ENCODE measurements at places on chromosomes 13 and 19.

DNA sequence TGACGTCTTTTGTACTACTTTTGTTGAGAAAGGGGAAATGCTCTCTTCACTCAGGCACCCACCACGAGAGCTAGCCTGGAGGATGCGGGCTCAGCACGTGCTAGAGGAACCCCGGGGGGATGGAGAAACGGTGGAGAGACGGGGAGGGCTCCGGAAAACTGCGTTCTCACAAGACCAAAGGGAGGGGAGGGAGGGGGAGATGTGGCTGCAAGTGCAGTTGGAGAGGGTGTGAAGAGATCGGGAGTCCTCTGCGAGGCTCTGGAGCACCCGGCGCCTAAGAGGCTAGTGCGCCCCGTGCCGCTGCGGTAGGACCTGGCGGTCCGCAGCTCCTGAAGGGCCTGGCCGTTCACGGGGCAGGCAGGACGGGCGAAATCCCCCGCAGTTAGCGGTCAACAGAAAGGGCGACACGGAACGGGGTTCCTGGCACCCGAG is 43.4 kb upstream of the XPO4 start:
- DNase-seq, result no peak

DNA sequence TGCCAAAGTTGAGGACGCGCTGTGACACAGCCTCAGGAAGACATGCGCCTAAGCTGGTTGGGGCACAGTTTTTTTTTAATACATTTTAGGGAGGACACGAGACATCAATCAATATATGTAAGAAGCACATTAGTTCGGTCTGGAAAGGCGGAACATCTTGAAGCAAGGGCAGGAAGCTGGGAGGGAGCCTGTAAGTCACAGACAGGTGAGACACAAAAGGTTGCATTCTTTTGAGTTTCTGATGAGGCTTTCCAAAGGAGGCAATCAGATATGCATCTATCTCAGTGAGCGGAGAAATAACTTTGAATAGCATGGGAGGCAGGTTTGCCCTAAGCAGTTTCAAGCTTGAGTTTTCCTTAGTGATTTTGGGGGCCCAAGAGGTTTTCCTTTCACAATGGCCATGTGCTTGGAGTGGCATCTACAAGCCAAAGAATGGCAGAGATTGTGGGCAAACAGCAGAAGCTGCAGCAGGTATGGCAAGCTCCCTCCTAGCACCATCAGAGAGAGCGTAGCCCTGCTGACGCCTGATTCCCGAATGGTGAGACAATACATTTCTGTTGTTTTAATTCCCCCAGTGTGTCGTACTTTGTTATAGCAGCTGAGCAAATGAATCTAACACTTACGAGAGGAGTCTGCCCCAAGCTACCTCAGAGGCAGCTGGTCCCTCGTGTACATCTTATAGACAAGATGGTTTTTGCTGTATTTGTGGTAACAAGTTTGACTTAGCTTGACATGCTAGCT is 99.5 kb upstream of the TMTC4 start:
- no peak for DNase-seq

GRCh38 chr19:12886651-12886968 is 391 bp downstream of the KLF1 start:
- DNase-seq, result no peak

DNA sequence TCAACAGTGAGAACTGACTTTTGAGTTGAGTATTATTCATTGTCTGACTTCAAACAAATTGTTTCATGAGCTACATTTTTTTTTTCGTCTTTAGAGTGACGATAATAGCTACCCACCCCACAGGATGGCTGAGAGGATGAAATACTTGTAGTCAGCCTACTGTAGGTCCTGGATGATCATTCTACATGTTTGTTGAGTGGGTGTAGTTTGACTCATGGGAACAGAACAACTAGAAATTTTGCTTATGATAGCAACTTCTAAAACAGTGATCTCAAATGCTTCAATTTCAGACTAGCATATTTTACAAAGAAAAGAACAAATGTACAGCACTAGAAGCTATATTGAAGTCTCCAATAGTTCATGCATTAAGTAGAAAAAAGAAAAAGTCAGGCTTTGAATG is 651.8 kb downstream of the PCDH9 start:
- no peak for DNase-seq

GRCh38 chr13:74280093-74280794 is 146.0 kb upstream of the KLF12 start:
- no peak for DNase-seq

DNA sequence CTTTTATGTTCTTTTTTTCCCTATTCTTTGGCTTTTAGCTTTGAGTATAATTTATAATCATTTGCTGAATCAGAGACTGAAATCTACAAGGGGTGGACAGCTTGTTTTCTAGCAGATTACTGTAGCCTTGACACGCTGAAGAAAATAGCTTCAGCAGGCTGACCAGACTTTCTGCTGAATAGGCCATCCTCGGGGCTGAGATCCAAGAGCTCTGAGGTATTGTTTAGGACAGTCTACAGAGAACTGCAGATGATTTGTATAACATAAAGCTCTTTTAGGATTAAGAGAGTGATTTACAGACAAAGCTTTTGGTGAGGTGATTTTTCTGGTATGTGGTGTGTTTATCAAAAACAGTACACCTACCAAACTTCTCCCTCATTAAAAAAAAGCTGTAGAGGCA is 16.8 kb downstream of the POLR1D start:
- no peak for DNase-seq

DNA sequence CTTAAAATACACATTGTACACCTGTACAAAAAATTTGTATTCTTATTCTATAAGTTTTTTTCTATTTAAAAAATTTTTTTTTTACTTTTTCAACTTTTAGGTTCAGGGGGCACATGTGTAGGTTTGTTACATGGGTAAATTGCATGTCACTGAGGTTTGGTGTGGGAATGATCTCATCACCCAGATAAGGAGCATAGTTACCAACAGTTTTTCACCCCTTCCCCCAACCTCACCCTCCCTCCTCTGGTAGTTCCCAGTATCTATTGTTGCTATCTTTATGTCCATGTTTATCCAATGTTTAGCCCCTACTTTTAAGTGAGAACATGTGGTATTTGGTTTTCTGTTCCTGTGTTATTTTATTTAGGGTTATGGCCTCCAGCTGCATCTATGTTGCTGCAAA is 89.9 kb downstream of the CDK8 start:
- no peak for DNase-seq

DNA sequence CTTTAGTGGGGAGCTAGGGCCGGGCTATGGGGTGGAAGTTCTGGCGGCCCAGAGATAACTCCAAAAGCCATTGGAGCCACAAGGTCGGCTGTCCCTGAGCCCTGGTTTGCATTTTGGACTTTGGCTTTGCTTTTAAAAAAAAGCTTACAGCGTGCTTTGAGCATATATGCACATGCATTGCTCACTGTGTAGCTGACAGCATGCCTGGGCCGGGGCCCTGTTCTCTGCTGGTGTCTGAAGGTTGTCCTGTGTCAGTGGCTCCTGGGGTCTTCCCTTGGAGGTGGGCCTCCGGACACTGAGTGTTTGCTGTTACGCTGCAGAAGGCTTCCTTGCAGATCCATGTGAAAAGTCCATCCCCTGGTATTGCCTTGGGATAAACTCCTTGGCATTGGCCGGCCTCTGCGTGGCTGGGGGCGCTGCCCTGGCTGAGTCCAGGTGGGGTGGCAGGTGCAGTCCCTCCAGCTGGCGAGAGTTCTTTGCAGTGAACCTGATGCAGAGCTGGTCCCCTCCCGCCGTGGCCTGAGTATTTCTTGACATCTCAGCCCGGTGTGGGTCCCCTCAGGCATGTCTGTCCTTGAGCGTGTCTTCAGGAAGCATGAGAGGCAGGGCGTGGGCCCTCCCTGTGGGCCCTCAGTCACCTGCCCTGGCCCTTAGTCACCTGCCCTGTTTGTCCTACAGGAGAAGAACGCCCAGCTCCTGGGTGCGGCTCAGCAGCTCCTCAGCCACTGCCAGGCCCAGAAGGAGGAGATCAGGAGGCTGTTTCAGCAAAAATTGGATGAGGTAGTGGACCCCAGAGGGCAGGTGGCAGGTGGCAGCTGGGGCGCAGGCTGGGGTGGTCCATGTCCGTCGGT is 23.0 kb downstream of the PLEKHJ1 start:
- no peak for DNase-seq

- DNase-seq, result no peak
Observed at GRCh38 chr13:42337808-42338600, 66.1 kb downstream of the AKAP11 start.

GRCh38 chr13:36418022-36418805 is 14.1 kb upstream of the CCNA1 start:
- DNase-seq, result no peak

DNA sequence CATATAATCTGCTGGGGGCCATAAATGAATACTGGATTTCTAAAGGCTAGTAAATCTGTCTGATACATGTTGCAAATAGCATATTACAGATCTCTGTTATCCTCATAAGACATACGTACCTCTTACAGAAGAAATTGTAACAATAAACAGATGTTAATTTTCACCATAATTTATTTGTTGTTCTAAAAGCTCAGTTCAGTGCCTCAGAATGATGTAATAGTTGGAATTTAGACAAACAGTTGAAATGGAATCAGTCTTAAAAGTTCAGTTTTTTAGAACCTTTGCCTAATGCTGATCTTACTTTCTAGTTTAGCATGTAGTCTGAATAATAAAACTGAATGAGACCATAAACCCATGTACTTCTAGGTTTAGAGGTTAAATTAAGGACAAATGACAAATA is 43.1 kb downstream of the B3GLCT start:
- no peak for DNase-seq

DNA sequence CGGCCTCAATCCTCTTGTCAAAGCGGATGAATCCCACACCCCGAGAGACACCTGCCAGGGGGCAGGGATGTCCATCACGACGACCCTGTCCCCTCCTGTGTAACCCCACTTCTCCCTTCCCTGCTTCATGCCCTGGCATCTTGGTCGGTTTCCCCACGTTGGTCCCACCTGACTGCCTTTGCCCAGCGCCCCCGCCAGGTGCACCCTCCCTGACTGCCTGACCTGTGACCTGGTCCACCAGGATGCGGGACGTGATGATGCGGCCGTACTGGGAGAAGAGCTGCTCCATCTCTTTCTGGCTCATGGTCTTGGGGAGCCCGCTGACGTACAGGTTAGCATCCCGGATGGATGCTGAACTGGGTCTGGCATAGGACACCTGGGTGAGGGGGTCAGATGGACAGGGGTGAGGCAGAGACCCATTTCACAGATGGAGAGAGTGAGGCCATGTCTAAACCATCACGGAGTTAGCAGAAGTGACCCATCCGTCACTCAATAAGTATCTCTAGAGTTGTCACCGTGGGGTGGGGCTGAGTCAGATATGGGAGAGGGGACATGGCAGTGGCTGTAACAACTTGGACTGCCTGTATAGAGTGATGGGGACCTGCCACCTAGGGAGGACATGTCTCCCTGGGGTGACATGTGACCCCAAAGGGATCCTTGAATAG is 22.5 kb downstream of the ELAVL3 start:
- no peak for DNase-seq

- no peak for DNase-seq
Observed at GRCh38 chr19:33755099-33756035, 41.3 kb upstream of the KCTD15 start.

DNA sequence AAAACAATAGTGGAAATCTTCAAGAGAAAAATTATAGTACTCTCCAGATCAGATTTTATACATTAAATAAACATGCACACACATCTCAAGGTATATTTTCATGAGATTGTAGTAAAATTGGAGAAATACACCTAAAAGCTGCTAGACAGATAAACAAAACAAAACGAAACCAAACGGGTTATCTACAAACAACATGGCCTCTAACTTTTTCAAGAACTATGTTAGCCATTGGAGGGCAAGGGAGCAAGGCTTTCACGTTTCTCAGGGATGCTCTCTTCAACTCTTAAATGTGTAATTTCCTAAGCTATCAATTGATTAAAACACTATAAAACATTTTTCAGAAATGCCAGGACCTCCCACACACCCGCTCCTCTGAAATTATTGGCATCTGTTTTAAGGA is 1262.4 kb upstream of the PCDH20 start:
- no peak for DNase-seq

DNA sequence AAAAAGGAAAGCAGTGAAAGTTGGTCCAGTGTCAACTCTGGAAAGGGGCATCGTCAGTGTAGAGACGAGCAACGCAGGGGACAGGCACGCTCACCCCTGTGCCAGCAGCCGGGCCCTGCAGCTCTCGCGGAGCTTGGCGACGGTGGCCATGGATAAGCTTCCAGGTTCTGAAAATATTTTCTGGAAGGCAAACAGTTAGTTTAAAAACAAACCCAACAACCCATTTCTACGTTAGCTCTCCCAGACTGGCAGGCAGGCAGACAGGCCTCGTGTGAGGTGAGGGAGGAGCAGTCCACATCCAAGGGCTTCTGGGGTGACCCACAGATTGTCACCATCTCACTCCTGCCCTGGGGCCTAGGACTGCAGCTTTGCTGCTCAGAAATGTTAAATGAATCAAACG is 27.4 kb downstream of the LAMP1 start:
- DNase-seq, result no peak

DNA sequence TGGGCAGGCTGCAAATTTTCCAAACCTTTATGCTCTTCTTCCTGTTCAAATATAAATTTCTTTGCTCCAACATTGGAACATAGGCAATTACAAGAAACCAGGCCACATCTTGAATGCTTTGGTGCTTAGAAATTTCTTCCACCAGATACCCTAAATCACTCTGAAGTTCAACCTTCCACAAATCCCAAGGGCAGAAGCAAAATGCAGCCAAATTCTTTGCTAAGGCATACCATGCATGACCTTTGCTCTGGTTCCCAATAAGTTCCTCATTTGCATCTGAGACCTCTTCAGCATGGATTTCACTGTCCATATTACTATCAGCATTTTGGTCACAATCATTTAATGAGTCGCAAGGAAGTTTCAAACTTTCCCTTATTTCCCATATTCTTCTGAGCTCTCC is 130.9 kb downstream of the DIAPH3 start:
- DNase-seq, result no peak

- no peak for DNase-seq
Observed at GRCh38 chr19:31963746-31964145, 381.7 kb upstream of the ZNF507 start.

GRCh38 chr13:33284031-33284430 is 1.5 kb downstream of the STARD13 start:
- no peak for DNase-seq

DNA sequence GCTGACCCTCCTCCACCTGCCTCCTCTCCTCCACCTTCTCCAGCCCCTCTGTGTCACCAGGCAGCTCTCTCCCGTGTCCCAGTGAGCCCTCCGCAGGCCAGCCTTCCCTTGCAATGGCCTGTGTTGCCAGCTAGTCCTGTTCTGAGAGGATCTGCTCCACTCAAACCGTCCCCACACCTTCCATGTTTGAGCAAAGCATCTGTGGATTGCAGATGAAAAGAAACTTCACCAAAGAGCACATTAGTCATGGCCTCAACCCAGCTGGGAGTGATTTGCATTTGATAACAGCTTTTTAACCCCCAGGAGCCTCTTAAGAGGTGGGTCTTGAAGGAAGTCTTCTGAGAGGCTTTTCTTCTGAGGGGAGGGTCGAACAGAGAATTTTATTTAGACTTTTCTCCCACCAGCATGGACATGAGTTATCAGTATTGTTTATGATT is 72.8 kb downstream of the COL4A2 start:
- DNase-seq, result no peak

DNA sequence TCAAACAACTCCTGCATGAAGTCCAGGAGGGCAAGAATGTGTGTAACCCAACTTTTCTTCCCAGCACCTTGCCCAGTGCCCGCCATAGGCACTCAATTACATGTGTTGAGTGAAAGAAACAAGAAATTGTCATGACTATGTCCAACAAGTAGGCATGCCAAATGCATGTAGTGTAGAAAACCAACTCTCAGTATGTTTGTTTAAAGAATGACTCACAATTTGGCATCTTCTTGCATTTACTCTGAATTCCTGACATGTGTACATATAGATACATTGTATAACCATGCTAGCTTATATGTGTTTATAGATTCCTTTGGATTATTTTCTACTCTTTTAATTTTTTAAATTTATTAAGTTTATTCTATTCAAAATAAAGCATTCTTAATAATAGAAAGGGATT is 305.0 kb downstream of the EFNB2 start:
- DNase-seq, result no peak

All from stimulated activated CD8-positive, alpha-beta memory T cell treated with anti-CD3 and anti-CD28 coated beads, Interleukin-4, amount 100 ng/mL, for 1 hour (primary cell).